ENCODE measurements at places on chromosomes 13 and 19.

DNA sequence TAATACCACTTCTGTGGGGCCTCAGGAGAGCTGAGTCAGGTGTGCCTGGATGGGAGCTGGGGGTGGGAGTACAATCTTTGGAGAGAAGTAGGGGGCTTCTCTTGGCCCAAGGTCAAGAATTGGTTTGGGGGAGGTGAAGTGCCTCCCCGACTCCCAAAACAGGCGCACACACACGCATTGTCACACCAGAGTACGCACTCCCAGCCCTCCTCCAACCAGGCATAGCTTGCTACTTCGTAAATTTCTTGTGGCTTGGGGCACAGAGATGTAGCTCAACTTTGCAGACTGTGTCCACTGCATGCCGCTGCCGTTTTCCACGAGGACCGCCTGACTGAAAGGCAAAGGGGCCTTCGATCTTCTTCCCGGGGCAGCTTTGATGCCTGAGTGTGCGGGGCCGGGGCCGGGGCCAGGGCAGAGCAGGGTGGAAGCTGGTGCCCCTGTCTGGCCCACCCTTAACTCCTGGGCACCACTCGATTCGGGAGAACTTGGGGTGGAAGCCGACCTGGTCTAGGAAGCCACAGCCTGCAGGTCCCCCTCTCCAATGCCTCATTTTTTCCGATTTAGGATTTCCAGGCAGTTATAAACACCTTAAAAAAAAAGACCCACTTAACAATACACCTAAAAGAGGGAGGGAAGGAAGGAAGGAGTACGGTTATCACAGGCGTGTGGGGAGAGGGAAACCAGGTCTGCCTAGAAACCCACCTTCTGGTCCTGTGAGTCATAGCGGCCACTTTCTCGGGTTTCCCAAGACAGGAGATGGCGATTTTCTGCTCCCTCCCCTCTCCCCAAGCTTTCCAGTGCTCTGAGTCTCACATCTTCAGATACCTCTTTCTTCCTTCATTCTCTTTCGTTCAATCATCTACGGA, 5.8 kb upstream of the TSHZ3 start:
- DNase-seq, result no peak

DNA sequence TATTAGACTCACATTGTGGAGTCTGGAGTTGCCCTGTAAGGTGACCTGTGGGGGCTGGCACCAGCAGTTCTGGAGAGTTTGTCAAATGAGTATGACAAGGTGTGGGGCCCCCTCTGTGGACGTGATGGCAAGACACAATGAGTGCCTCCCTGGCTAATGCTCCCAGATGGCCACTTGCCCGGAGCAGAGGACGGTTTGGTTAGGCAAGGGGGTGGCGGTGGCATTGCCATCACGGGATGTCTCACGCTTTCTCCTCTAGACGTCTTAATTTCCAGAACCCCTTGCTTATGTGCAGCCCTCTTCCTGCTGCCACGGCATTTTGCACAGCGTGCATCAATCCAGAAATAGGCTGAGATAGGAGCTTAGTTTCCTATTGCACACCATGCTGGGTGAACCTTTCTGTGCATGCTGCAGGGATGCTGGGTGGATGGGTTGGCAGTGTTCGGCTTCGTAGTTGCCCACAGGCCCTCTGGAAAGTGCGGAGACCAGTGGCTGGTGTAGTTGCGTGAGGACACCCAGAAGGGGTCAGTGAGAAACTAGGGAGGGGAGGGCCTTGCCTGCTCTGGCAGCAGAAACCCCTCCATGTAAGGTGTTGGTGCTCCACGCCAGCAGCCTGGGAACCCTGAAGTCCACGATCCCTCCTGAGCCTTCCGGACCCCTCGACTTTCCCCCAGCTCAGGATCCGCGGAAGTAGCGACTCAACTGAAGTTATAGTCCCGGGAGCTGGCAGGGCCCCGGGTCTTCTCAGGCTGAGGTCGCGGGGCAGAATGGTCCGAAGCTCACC, 18.1 kb upstream of the LRP3 start:
- peak; percentile 56 for DNase-seq

GRCh38 chr19:49997709-49998108, 27.5 kb downstream of the VRK3 start:
- peak; percentile 28 for DNase-seq

GRCh38 chr13:99265821-99266426, 7.7 kb upstream of the GPR18 start:
- peak; percentile 68 for DNase-seq

DNA sequence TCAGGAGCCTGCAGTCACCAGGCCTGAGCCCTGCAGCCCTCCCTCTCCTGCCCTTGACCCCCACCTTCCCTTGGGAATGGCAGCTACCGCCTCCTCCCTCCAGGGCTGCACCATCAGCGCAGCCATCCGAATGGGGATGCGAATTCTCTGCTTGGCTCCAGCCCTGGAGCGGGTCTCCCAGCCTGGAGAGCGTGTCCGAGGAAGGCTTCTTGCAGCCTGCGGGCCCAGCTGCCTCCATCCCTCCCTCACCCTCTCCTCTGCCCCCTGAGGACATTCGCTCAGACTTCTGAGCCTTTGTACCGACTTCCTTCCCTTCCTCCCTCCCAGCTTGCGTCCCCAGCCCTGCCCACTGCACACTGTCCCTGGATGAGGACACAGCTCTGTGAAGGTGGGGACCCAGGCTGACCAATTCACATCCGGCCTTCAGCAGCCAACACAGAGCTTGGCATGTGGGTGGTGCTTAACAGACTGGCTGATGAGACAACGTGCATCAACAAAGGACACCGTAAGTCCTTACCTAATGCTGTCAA, 6.0 kb upstream of the NKPD1 start:
- no peak for DNase-seq
